ENCODE measurements at places on chromosomes 3 and 15. TPM values are rescaled to one million over a fixed set of nuclear protein-coding genes. Genes with fewer than 3 reads are reported as not detected.

Gene MAP1A
- total RNA-seq = 14.3 TPM

Gene RPS17
- total RNA-seq = 2,118 TPM

Gene GOLGA8S
- 0.10 TPM for total RNA-seq

Gene CXCR6
- total RNA-seq = 0.39 TPM

Gene CKMT1A
- 7.1 TPM for total RNA-seq

Gene IL16
- 8.9 TPM for total RNA-seq

Gene NDN
- total RNA-seq = 61.5 TPM

Gene CD86
- total RNA-seq = 6.8 TPM

Gene ADAMTS9
- 132 TPM for total RNA-seq

Gene EIF4E3
- total RNA-seq = 11.0 TPM

Gene PAQR9
- total RNA-seq = not detected

Gene CFAP20DC
- total RNA-seq = 1.3 TPM

Gene PPM1M
- 9.5 TPM for total RNA-seq

Gene PROS1
- 27.0 TPM for total RNA-seq

Gene PRICKLE2
- 34.0 TPM for total RNA-seq

Gene ACVR2B
- total RNA-seq = 9.0 TPM

Gene CHRNA7
- 1.6 TPM for total RNA-seq

Gene HOMER2
- 16.8 TPM for total RNA-seq

Gene LIPC
- total RNA-seq = 0.30 TPM

Data from skin of body (tissue), 3 donors.